ENCODE measurements at places on chromosomes 4 and X. TPM values are rescaled to one million over a fixed set of nuclear protein-coding genes. Genes with fewer than 3 reads are reported as not detected.

Gene GPRASP2
- total RNA-seq, result 13.9 TPM

Gene ABCD1
- total RNA-seq, result 10.2 TPM

Gene MAGEC3
- not detected for total RNA-seq

Gene SPOCK3
- total RNA-seq, result 0.28 TPM

DNA sequence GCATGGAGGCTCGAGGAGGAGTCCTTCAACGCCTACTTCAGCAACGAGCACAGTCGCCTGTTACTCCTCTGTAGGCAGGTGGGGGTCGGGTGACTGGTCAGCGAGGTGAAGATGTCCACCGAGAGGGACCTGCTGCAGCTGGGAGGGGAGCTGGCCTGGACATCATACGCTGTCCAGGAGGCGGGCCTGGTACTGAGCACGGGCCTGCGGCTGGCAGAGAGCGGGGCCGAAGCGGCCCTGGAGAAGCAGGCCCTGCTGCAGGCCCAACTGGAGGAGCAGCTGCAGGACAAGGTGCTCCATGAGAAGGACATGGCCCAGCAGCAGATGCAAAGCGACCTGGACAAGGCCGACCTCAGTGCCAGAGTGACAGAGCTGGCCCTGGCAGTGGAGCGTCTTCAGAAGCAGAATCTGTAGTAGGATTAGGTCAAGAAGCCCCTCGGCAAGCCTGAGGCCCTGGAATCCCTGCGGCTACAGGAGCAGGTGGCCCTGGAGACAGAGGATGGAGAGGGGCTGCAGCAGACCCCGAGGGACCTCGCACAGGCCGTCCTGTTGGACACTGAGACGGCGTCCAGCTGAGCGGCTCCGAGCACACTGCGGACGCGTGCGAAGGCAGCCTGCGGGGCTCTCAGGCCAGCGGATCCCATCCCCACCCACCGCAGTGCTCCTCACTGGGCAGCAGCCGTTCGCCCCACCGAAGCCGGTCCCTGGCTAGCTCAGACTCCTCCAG, 11.9 kb downstream of the SMIM10L2A start:
- no peak for DNase-seq

DNA sequence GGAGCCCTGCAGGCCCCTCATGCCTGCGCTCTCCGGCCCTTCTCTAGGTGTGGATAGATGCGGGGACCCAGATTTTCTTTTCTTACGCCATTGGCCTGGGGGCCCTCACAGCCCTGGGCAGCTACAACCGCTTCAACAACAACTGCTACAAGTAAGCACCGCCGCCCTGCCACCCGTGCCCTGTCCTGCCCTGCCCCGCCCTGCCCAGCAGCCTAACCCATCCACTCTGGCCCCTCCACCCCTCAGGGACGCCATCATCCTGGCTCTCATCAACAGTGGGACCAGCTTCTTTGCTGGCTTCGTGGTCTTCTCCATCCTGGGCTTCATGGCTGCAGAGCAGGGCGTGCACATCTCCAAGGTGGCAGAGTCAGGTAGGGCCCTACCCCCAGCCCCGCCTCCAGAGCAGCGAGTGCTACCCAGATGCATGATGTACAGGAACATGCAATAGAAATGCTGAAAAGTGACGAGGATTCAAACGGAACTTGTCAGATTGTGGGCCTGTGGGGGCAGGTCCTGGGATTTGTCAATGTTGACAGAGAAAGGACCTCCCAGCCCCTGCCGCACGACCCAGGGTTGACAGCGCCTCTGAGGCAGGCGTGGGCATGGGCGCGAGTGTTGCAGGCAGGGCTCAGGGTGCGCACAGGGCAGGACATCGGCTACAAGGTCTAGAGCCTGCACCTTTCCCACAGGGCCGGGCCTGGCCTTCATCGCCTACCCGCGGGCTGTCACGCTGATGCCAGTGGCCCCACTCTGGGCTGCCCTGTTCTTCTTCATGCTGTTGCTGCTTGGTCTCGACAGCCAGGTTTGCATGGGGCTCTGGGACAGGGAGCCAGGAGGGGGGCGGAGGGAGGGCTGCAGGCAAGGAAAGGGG, 5.7 kb downstream of the SLC6A8 start:
- no peak for DNase-seq

- DNase-seq, result no peak
These were observed 270.3 kb downstream of the DTHD1 start for GRCh38 chr4:36551697-36552214.

DNA sequence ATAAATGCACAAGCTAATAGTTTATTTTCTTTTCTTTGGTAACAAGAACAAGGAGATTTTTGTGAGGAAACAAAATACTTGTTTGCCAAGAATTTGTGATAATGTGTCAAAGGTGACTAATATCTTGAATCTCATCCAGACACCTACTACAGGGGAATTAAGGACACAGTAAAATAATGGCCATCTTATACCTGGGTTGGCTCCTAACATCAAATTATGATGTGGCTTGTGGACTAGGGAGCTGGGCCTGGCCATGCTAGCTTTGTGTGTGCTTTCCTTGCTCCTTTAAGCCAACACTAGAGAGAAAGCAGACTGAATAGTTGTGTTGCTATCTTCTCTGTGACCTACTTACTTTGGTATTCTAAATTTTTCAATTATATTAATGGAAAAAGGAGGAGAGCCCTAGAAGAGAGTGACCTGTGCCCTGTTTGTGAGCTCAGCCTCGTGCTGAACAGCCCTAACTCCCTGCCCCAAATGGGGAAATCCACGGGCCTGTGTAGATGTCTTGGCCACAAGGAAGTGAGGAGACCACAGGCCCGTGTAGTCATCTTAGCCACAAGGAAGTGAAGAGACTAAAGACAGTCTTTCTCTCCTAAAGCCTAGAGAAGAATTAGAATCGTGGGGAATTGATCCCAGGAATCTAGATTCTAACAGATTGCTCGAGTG, 23.3 kb downstream of the ARHGAP24 start:
- DNase-seq, result no peak

DNA sequence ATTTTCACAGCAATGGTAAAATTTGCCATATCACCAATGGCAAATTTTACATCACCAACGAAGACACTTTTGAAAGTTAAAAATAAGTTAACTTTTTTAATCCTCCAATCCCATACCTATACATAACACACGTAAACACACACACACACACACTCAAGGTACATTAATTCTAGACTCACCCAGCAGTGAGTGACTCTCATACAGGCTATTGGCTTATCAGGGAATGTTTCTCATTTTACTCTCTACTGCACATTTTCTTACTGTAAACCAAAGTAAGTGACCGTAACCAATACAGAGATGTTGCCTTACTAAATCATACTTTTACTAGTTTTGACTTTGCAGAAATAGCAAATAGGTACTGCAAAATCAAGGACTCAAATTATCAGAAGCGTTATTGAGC, 2.3 kb downstream of the VEGFC start:
- no peak for DNase-seq

- no peak for DNase-seq
These were observed 1.4 kb downstream of the DDIT4L start for GRCh38 chr4:100188829-100189228.
